ENCODE measurements at places on chromosomes 5 and 9. TPM values are rescaled to one million over a fixed set of nuclear protein-coding genes. Genes with fewer than 3 reads are reported as not detected.

CYLC2 gene
- total RNA-seq: not detected

ANKDD1B gene
- 0.44 TPM for total RNA-seq

FBN2 gene
- 0.09 TPM for total RNA-seq

PAIP2 gene
- total RNA-seq: 67.9 TPM

SRA1 gene
- total RNA-seq: 60.7 TPM

ADGRD2 gene
- total RNA-seq: not detected

NDFIP1 gene
- 81.3 TPM for total RNA-seq

PRSS3 gene
- total RNA-seq: 0.72 TPM

SH2D3C gene
- 13.9 TPM for total RNA-seq

P4HA2 gene
- 7.2 TPM for total RNA-seq

ARHGEF39 gene
- 7.7 TPM for total RNA-seq

GFI1B gene
- total RNA-seq: not detected

INVS gene
- 18.1 TPM for total RNA-seq

HTR1A gene
- total RNA-seq: not detected

F2RL2 gene
- 0.15 TPM for total RNA-seq

HRCT1 gene
- total RNA-seq: not detected

CCT5 gene
- total RNA-seq: 532 TPM

SARDH gene
- total RNA-seq: 2.0 TPM

CTNND2 gene
- total RNA-seq: not detected

TNFSF8 gene
- 73.2 TPM for total RNA-seq

FBP2 gene
- total RNA-seq: not detected

PCSK1 gene
- total RNA-seq: not detected

PCDHA13 gene
- not detected for total RNA-seq

SVEP1 gene
- total RNA-seq: not detected

FOXD4L4 gene
- total RNA-seq: 0.27 TPM

ANKHD1 gene
- total RNA-seq: 100 TPM

CCDC127 gene
- 8.3 TPM for total RNA-seq

RNF208 gene
- total RNA-seq: 3.3 TPM

FAM193B gene
- total RNA-seq: 76.6 TPM

FOXD4L3 gene
- not detected for total RNA-seq

FUT7 gene
- 0.57 TPM for total RNA-seq

TEX48 gene
- total RNA-seq: 0.86 TPM

TOPORS gene
- total RNA-seq: 20.4 TPM

CTXN3 gene
- not detected for total RNA-seq

ANKRD20A1 gene
- not detected for total RNA-seq

PCDHA4 gene
- total RNA-seq: not detected

NUTM2F gene
- not detected for total RNA-seq
